ENCODE measurements at places on chromosomes 6 and 20.

DNA sequence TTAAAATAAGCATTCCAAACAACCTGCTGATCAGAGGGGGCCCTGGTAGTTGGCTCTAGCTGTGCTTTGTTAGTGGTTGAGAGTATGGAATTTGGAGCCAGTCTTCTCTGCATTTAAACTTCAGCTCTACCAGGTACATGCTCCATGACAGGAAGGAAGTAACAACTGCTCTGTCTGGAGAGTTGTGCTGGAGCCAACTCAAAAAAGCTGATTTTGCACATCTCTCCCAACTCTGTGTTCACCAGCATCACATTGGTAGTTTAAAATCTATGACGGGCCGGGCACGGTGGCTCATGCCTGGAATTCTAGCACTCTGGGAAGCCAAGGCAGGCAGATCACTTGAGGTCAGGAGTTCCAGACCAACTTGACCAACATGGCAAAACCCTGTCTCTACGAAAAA is 68.8 kb upstream of the BMP2 start:
- no peak for DNase-seq

DNA sequence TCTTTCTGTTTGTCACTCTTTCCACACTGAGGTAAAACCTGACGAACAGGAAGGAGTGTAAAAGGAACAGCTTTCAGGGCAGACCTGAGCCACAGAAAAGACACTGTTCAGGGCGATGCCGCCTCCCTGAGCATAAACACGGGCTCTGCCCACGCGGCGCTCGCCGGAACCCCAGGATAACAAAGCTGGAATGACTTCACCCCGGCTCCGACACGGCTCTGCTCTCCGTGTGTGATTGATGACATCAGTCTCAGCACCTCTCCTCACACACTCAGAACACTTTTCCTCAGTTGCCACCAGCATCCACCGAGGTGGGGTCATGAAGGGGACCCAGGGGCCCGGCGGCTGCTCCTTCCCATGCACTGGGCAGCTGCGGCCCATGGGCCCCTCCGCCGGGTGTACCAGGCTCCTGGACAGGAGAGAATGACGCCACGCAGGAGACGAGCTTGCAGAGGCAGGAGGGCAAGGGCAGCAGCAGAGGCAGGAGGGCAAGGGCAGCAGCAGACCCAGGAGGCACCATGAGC is 43.6 kb downstream of the DLL1 start:
- no peak for DNase-seq

- DNase-seq, result no peak
Observed at GRCh38 chr20:43722153-43722505, 4.7 kb downstream of the GTSF1L start.

DNA sequence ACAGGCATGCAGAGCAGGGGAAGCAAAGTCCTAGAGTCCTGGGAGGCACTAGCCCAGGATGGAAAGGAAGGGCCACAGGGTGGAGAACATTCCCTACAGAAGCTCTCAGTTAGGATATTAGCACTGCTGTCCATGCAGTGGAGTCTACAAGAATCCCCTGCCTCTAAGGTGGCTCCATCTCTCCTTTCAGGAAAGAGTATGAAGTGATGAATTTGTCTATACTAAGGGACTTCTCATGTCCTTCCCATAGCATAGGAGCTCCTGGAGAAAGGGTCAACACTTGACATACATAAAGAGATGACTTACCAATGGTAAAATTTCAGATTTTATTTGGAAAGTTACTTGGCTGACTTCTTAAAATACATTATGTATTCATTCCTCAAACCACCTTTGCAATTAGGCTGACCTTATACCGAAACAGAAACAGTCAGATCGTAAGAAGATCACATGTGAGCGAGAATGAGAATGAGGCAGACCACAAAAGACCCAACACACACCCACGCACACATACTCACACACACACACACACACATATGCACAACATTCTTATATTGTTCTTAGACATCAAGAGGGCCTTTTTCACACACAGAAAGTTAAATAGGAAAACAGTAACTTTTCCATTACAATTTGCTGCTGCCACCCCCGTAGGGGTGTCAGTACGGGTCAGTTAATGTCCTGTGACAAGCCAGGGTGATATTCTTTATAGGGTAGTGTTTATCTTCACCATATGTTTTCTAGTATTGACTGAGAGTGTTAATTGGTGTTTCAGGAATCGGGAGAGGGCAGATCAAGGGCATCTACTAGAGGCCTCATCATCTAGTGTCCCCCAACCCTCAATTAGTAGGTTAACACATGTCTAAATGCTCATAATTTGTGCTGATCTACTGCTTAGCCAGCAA is 159.4 kb downstream of the FAXC start:
- no peak for DNase-seq

DNA sequence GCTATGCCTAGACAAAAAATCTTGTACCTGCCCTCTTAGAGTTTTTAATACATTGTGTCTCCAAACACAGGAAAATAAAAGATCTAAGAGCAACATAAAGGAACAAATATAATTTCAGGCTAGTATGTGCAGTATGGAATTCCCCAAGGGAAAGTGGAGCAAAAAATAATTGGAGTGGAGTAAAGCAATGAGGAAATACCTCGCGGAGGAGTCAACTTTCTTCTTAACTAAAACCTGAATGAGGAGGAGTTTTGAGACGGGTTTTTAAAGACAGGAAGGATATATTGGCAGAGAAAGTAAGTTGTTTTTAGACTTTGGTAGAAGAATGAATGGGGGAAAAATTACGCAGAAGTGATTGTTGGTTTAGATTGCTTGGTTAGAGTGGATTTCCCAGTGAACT is 14.0 kb downstream of the HIVEP1 start:
- no peak for DNase-seq

- DNase-seq, result no peak
Observed at GRCh38 chr6:20936949-20937348, 402.7 kb downstream of the CDKAL1 start.

DNA sequence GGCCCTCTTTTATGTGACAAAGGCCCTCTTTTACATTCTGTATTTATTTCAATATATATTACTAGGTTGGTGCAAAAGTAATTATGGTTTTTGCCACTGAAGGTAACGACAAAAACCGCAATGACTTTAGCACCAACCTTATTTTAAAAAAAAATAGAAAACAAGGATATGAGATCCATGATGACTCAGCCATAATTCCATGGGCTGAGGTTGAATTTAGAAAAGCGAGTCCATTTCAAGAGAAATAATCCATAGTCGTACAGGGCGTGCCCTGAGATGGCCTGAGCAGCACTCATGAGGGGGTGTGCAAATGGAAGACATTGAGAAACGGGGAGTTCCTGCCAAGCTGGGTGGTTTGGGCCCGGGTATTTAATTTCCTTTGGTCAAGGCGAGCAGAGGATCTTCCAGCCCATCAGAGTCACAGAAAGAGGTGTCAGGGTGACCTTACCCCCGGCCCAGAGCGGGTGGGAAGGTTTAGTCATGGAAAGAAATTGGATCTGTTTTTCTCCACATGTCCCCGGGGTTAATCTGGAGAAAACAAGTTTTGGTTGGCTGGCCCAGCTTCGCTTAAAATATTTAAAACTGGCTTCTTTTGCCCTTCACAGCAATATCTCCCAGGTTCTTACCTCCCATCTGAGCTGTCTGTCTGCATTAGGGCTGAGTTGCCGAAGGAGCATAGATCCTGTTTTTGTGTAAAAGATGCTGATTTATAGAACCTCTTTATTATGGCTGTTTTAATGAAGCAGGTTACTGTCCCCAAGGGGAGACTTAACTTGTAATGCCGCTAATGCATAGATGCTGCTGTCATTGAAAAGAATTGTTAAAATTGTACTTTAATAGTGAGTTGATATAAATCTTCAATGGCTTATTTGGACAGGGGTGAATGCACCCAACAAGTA is 255.6 kb downstream of the PREX1 start:
- no peak for DNase-seq
